ENCODE measurements at places on chromosomes 2 and 18.

- no peak for DNase-seq
These were observed 20.3 kb downstream of the ATG4B start for GRCh38 chr2:241657786-241658254.

DNA sequence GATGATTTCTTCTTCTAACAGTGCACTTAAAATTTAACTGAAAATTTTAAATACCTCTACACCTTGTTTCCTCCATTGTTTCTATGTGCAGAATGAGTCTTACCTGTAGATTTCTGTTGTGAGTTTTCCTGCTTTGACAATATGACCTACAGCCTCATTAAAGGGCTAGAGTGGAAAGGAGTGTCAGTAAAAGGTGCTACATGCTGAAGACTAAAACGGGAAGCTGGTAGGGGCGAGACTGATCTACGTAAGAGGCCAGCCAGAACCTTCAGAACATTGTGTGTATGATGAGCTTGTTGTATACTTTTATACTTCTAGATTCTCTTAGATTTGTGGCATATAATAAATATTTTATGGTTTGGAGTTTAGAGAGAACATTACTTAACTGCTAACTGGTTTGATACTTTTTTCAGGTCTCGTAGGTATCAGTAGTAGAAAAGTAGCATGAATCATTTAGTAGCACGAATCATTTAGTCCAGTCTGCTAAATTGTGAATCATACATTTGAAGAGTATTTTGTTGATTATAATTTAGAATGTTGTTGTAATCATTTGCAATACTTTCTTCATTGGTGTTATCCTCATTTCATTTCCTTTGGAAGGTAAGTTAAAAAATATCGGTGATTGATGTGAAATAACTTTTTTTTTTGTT is 14.3 kb downstream of the INSIG2 start:
- DNase-seq, result no peak

- no peak for DNase-seq
These were observed 93.9 kb upstream of the LTBP1 start for GRCh38 chr2:32852856-32853255.

GRCh38 chr2:136020831-136021230 is 35.4 kb upstream of the DARS1 start:
- no peak for DNase-seq

- peak; percentile 18 for DNase-seq
These were observed 59.2 kb upstream of the KLF7 start for GRCh38 chr2:207224791-207225482.

GRCh38 chr2:71903841-71904240 is 243.8 kb downstream of the CYP26B1 start:
- no peak for DNase-seq

DNA sequence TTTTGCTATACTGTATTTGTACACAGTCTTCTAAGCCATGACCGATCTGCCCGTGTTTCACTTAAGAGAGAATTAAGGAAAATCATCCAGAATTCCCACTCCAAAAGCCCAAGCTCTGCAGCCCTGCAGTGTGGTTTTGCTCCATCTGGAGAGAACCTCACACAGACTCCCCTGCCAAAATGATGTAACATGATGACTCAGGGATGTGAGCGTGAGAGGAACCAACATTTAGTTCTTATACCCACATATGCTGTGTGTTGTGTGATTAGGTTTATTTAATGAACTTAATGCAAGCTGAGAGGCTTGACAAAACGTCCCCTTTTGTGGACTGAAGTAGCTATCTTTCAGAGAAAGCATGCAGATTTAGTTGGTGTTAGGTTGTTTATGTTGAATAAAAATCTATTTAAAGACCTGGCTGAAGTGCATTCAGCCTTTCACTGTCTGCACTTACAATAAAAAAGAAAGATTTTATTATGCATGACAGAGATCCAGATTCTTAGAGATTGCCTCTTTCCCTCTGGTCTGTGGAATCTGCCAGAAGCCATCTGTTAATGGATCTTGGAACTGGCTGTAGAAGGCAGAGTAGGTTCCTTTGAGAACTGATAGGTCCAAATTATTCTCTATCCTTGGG is 6.3 kb downstream of the RAB12 start:
- no peak for DNase-seq

- no peak for DNase-seq
These were observed 138.3 kb upstream of the TTC39C start for GRCh38 chr18:23875966-23876895.

- DNase-seq, result no peak
These were observed 226.9 kb downstream of the VAPA start for GRCh38 chr18:10140461-10141282.

GRCh38 chr2:54809819-54810218 is 86.4 kb downstream of the EML6 start:
- DNase-seq, result no peak

DNA sequence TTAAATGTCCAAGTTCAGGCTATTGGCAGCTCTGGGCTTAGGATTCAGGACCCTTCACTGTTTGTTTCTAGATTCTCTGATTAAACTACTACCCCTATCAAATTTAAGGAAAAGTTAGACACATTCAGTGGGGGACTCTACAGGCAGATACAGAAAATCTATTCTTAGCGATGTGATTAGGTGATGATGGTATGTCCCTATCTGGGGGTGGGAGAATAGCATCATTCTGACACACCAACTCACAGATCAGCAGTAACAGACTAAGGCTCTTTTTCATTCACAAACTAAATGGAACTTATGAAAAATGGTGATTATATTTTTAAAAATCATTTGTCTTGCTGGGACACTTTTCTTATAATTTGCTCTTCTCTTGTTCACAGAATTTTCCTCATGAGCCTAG is 232.9 kb upstream of the CDH2 start:
- DNase-seq, result no peak

Measured in stimulated activated CD4-positive, alpha-beta T cell treated with anti-CD3 and anti-CD28 coated beads, Interleukin-1b, Interleukin-23, amount 100 ng/mL, for 1 hour (primary cell).